ENCODE measurements at places on chromosomes 5 and 9. TPM values are rescaled to one million over a fixed set of nuclear protein-coding genes. Genes with fewer than 3 reads are reported as not detected.

ANKRA2 gene
- 22.3 TPM for polyA plus RNA-seq

NXNL2 gene
- not detected for polyA plus RNA-seq

IL4 gene
- polyA plus RNA-seq = not detected

TUSC1 gene
- 5.1 TPM for polyA plus RNA-seq

SLCO6A1 gene
- not detected for polyA plus RNA-seq

LCNL1 gene
- polyA plus RNA-seq = not detected

ACTL7A gene
- polyA plus RNA-seq = not detected

GABBR2 gene
- not detected for polyA plus RNA-seq

PCDHGA12 gene
- polyA plus RNA-seq = not detected

SH3PXD2B gene
- polyA plus RNA-seq = not detected

INSL4 gene
- polyA plus RNA-seq = not detected

ECSCR gene
- polyA plus RNA-seq = not detected

ANKH gene
- polyA plus RNA-seq = 10.0 TPM

GKAP1 gene
- 5.5 TPM for polyA plus RNA-seq

GRXCR2 gene
- not detected for polyA plus RNA-seq

IL13 gene
- not detected for polyA plus RNA-seq

SV2C gene
- not detected for polyA plus RNA-seq

SLC27A6 gene
- polyA plus RNA-seq = not detected

TLR4 gene
- polyA plus RNA-seq = 1.8 TPM

DRD1 gene
- not detected for polyA plus RNA-seq

ROPN1L gene
- polyA plus RNA-seq = not detected

IRGM gene
- not detected for polyA plus RNA-seq

SEMA5A gene
- not detected for polyA plus RNA-seq

ADAMTS12 gene
- polyA plus RNA-seq = not detected

ZNF300 gene
- 3.9 TPM for polyA plus RNA-seq

DMRT2 gene
- polyA plus RNA-seq = not detected

MAMDC4 gene
- not detected for polyA plus RNA-seq
